Activated effector memory CD4-positive, alpha-beta T cell treated with Interleukin-2 at 50 U/mL for 16 hours (primary cell): ENCODE measurements at places on chromosomes 16 and 17.

DNA sequence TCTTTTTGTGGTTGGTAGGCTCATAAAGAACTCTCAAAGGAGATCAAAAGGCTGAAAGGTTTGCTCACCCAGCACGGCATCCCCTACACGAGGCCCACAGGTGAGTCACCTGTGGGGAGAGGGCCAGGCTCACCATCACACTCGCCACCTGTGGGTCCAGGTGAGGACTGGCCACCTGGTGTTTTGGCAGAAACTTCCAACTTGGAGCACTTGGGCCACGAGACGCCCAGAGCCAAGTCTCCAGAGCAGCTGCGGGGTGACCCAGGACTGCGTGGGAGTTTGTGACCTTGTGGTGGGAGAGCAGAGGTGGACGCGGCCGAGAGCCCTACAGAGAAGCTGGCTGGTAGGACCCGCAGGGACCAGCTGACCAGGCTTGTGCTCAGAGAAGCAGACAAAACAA lies 11.1 kb downstream of the GNPTG start:
- no peak for DNase-seq

GRCh38 chr17:72832306-72832705 lies 260.2 kb downstream of the SLC39A11 start:
- DNase-seq = no peak

- no peak for DNase-seq
Measured at GRCh38 chr17:80859002-80859941, 132.4 kb upstream of the CHMP6 start.

DNA sequence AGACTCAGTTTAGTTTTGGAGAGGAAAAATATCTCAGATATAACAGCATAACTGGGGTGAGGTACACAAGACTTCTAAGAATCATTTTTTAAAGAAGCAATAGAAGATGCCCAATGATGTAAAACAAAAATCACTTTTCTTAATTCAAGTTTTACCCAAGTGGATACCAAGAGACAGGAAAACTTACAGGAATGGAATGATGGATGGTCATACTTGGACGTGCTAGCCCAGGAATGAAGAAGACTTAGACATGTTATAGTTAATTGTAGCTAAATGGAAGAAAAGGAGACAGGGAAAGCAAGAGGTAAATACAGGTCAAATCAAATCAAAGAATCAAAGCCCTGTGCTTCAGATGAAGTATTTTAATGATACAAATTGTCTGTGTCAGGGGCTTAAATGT lies 312.7 kb upstream of the KCNJ16 start:
- no peak for DNase-seq

DNA sequence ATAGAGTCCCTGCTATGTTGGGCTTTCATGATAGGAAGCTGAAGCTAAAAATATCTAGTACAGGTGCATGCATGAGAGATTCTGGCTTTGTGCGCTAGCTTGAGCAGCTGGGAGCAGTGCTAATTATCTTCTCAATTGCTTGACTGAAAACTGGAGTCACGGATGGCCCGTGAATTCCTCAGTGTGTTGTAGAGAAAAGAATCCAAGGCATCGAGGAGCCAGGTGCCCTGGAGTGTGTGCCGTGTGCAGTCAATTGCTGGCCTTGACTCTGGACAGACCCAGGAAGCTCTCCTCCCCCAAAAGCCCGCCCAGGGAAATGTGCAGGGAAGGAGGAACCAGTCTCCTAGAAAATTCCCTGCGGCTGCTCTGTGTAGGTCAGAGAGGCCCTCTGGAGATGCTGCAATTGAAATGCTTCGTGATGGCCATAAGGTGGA lies 14.2 kb downstream of the LGALS3BP start:
- no peak for DNase-seq

DNA sequence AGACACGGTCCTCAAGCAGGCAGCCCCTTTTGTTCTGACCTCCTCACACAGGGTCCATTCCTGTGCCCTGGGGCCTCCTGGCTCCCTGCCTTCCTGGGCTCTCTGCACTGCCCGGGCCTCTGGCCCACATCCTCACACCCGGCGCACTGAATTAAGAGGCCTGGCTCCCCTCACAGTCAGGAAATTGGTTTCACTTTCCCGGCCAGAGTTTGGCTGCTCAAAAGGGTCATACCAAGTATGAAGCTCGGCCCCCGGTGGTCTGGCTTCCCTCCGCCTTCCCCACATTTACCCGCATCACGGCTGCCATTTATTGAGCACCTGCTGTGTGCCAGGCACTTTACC lies 220.0 kb downstream of the NTN1 start:
- no peak for DNase-seq

GRCh38 chr17:73657473-73658116 lies 13.3 kb upstream of the SDK2 start:
- DNase-seq = no peak

- DNase-seq = no peak
Measured at GRCh38 chr16:2147378-2147777, 1.0 kb upstream of the RAB26 start.
